A549 (cell line): ENCODE measurements at places on chromosomes 6 and 20.
A peak's percentile ranks its signal among the peaks of the same experiment; 100 is the strongest.

DNA sequence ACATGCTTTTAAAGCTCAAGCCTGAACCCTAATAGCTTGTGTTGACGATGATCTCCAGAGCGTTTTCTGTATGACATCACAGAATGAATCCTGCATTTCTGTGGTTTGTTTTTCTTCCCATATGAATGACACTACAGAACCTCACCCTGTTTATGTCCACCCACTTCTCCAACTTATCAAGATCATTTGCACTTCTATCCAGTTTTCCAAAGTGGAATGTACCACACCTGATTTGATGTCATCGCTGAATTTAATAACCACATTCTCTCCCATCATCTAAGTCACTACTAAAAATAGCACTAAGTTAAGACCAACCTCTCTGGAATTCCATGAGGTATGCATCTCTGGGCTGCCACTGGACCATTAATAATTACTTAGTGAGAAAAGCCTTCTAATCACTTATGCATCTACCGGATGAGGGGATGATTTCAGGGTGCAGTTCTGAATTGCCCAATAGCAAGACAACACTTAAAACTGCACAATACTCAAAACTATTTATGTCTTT, 33.3 kb upstream of the CITED2 start:
- DNase-seq = no peak

DNA sequence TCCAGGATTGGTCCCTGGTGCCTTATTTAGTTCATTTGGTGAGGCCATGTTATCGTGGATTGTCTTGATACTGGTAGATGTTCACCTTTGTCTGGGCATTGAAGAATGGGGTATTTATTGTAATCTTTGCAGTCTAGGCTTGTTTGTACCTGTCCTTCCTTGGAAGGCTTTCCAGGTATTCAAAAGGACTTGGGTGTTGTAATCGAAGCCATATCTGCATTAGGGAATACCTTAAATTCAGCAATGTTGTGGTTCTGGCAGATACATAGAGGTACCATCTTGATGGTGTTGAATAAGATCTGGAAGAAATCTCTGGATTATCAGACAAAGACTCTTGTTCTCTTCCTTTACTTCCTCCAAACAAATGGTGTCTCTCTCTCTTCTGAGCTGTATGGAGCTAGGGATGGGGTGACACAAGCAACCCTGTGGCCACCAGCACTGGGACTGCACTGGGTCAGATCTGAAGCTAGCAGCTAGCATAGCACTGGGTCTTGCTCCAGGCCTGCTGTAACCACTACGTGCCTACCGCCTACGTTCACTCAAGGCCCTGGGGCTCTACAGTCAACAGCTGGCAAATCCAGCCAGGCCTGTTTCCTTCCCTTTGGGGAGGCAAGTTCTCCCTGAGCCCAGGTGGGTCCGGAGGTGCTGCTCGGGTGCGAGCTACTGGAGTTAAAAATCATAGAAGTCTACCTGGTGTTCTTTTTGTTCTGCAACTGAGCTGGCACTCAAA, 261.1 kb upstream of the CITED2 start:
- no peak for DNase-seq

GRCh38 chr6:82144007-82144851, 103.3 kb downstream of the IBTK start:
- peak; percentile 88 for DNase-seq

GRCh38 chr6:15770347-15771143, 107.7 kb upstream of the DTNBP1 start:
- no peak for DNase-seq

GRCh38 chr6:144346719-144347447, 61.7 kb downstream of the UTRN start:
- peak; percentile 49 for DNase-seq

DNA sequence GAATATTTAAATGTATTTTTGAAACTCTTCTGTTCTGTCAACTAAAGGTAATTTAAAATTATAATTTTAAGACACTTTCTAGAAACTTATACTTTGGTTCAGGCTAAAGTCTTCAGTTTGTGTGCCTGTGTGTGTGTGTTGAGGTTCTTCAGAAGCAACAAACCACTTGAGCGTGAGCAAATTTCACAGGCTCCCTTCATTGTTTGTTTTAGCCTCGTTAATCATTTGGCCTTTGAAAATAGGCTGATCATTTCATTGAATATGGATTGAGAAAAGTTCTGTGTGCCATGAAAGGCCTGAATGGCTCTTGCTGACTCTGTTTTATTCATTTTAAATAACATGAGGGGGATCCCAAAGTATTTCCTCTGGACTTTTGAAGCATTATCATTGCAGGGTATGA, 420.1 kb downstream of the CDKAL1 start:
- DNase-seq = no peak

DNA sequence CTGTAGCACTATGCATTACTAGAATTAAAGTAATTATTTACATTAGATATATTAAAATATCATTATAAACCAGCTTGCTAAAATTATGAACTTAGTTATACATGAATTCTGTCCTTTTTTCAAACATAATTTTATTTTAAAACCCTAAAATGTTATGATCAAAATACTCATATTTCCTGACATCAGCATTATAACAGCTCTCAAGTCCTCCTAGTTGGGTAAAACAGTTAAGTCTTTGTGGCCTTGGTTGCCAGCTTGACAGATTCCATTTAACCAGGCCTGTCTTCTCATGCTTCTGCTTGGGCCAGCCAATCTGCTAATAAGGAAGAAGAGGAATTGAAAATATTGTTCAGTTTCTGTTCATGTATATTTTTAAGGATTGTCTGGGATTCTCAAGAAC, 147.9 kb upstream of the SLC35B3 start:
- no peak for DNase-seq

GRCh38 chr6:157380779-157381561, at the start of gene ZDHHC14:
Gene ZDHHC14 (plus strand): TSS chr6:157381190.
- peak; percentile 84 for DNase-seq

GRCh38 chr6:168538892-168539811, 98.2 kb downstream of the SMOC2 start:
- DNase-seq = no peak

- peak; percentile 81 for DNase-seq
Measured at GRCh38 chr20:17835240-17835933, 133.2 kb downstream of the SNX5 start.

- no peak for DNase-seq
Measured at GRCh38 chr6:35786810-35787209, 6.0 kb downstream of the CLPSL1 start.

DNA sequence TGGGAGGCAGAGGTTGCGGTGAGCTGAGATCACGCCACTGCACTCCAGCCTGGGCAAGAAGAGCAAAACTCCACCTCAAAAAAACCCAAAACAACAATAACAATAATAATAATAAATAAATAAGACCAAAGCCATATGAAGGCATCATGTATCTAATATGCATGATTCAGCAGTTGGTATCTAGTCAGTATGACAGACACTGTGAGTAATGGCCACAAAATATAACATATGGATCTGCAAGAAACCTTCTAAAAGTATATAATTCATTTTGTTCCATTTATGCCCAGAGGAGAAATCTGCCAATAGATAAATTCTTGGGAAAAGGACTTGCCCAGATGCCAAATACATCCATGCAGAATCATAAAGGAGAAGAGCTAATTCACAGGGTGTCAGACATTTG, 252.3 kb downstream of the BTBD9 start:
- no peak for DNase-seq

- no peak for DNase-seq
Measured at GRCh38 chr6:2220154-2220553, 25.3 kb downstream of the GMDS start.

DNA sequence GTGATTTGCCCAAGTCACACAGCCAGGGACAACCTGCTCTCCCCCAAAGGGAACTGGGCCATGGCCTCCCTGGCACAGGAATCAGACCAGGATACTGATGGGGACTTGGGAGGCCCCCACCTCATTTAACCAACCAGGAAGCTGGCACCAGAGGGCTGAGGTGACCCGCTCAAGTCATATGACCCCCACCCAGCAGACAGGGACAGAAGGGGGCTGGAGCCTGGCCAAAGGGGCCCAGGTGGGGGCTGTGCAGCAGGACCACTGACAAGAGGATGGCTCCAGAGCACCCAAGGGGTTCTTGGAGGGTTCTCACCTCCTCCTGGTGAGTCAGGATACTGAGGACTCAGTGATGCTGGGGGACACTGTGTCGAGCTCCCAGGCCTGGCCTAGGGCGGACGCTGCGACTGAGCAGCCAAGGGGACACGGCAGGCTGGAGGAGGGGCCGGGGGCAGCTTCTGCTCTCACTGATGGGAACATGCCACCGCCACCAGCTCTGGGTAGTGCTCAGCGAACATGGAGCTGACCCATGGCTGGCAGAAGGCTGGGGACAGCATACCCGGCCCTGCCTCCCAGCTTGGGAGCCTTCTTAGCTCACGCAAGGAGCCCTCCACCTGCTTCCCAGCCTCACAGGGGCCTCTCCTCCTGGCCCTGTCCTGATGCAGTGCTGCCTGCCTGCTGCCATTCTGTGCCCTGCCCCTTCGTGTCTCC, 1.2 kb downstream of the CST7 start:
- no peak for DNase-seq

DNA sequence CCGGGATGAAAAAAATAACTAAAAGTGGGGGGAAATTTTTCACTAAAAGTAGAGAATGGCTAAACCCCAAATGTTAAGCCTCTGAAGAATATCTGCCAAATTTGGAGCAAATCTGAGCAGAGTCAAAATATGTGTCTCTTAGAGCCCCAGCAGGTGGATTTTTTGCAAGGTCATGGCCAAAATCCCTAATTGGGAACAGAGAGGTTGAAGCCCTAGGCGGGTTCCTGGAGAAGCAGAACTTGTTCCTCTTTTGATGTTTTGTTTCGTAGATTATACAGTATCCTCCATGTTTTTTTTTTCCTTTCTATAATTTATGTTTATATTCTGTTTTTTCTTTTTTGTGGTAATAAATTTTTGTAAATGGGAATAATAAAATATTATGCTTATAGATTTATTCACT, 94.4 kb downstream of the PLCB4 start:
- no peak for DNase-seq

DNA sequence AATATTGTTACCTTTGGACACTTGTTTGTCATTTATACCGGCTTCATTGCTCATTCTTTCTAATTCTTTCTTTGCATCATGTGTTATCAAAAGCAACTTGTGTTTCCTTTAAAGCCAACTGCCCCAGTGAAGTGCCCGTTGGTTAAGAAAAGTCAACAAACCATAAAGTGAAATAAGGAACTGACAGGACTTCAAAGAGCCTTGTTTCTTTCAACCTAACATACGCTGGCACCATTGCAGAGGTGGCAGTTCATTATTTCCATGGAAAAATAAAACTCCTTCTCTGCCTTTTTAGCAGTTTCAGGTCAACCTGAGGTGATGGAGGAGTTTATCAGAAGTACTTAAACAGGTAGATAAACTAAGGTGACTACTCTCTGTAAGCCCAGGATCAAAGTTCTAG, 28.8 kb downstream of the FERMT1 start:
- DNase-seq = no peak

DNA sequence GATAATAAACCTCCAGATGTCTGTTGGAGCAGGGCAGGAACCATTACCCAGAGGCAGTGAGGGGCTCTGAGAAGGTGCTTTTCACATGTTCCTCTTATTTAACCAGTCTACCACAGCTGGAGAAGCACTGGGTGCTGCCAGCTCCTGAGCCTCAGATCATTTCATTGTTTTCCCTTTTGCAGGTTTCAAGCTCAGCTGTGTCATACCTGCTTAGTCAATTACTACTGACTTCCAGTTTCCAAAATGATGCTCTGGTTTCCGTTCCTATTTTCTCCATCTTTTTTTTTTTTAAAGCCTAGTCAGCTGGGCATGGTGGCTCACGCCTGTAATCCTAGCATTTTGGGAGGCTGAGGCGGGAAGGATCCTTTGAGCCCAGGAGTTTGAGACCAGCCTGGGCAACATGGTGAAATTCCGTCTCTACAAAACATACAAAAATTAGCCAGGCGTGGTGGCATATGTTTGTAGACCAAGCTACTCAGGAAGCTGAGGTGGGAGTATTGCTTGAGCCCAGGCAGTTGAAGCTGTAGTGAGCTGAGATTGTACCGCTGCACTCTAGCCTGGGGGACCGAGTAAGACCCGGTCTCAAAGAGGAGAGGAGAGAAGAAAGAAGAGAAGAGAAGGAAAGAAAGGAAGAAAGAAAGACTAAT, 6.7 kb downstream of the FLOT1 start:
- DNase-seq = no peak

- DNase-seq = no peak
Measured at GRCh38 chr6:75609639-75610590, 8.2 kb downstream of the SENP6 start.

- DNase-seq = no peak
Measured at GRCh38 chr6:142827369-142827768, 117.6 kb downstream of the HIVEP2 start.

GRCh38 chr20:11128220-11128718, 454.5 kb upstream of the JAG1 start:
- no peak for DNase-seq

DNA sequence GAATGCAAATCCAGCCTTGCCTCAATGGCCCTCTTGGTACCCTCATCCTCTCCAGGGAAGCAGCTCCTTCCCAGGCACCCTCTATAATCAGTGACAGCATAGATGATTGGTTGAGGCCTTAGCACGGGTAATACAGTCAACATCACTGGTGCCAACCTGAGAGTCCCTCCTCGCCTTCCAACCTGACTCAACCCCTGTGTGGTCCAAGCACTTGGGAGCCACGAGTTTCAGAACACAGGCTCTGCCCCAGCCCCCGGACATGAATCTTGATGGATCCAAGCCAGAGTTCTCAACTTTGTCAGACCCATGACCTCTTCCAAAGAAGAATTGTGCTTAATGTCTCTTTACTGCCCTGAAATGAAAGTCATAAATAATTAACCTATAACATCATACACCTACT, 213.9 kb downstream of the PREX1 start:
- DNase-seq = no peak

DNA sequence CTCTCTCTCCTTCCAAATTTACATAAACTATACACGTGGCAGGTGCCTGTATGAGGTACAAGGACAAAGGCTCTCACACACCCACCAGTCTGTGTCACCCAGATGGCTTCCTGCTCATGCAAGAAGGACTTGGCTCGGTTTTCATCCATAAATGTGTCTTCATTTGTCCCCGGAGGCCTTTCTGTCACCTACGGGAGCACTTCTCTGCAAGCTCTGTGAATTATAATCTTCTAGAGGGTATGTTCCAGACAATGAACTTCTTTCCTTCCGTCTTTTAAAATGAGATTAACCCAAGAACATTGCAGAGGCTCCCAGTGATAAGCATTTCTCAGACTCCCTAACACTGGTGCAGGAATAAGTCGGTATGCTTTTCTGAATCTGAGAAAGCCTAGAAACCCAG, 123.6 kb downstream of the PTPRT start:
- no peak for DNase-seq
